ENCODE measurements at places on chromosomes 1 and 21.
A peak's percentile ranks its signal among the peaks of the same experiment; 100 is the strongest.

GRCh38 chr1:158996998-158997397 is 12.7 kb upstream of the IFI16 start:
- no peak for DNase-seq

- no peak for DNase-seq
These were observed 2.8 kb upstream of the LIX1L start for GRCh38 chr1:145960468-145961108.

- peak; percentile 83 for DNase-seq
These were observed 28.3 kb downstream of the SCP2 start for GRCh38 chr1:52955129-52955970.

DNA sequence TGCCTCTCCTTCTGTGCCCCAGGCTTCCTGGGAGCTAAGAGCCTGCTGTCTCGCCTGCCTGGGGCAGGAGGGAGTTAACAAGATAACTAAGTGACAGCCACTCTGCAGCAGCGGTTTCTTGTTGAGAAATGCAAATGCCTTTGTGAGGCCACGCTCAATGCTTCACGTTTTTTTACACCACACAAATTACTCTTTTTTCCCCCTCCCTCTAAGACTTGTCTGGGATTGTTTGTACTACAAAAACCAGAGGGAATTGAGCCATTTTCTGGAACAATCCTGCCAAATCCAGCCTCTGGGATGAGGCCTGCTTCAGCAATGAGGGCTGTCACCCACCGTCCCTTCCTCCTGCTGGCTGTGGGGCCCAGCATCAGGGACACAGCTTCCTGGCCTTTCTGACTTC is 119.6 kb downstream of the ACTL8 start:
- peak; percentile 81 for DNase-seq

Measured in AG09319 (cell line).